ENCODE measurements at places on chromosomes 2 and 18.
A peak's percentile ranks its signal among the peaks of the same experiment; 100 is the strongest.

DNA sequence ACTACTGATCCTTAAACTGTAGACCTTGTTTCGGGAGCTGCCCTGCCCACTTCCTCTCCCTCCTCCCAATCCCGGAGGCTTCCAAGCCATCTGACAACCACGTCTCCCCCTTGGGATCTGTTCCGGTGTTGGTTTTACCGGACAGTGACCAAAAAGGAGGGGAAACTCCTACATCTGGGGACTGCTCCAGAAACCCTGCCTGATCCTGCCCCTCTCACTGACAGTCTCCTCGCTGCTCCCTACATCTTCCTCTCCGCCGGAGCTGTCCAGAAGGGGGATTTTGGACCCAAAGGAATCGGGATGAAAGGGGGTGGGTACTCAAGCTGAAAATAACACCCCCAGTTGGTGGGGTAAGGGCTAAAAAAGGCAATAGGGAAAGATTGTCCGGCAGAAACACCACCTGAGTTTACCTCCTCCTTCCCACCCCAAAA, 1.5 kb downstream of the INO80D start:
- peak; percentile 78 for DNase-seq

GRCh38 chr2:201242571-201243277, 17.6 kb upstream of the CASP8 start:
- no peak for DNase-seq

DNA sequence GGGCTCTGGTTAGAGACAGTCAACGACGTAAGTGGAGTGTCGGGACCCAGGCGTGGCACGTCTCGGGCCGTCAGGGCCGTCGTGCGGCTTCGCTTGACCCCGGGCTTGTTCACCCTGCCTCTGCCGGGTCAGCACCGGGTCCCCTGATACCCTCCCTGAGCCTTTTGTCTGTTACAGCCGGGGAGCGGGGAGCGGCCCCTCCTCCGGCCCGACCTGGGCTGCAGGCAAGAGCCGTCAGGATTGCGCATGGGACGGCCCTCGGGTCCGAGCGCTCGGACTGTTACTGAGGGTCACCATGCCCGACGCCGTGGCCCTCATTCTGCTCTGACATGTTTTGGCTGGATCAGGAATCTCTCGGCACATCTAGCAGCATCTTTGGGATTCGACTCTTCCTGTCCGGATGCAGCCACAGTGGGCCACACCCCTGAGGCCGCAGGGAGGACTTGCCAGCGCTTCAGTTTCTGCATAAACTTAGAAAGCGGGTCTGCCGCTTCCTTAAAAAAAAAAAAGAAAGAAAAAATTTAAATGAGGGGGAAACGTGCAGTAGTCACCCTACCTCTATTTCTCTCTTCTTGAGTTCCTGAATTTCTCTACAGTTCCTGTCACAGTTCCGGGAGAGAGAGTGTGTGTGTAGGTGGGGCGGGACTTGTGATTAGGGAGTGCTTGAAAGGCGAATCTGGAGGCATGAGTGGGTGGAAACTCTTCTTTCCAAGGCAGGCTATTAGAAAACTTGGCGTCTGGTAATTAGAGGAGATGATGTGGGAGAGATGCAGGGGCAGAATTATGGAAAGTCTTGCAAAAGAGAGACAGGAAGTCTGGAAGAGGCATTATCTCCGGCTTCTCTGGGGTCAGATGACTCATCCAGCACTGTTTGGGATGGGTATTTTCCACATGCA, 909 bp downstream of the TMEM87B start:
- peak; percentile 66 for DNase-seq

GRCh38 chr2:180456801-180457200, 449.7 kb upstream of the CWC22 start:
- no peak for DNase-seq

GRCh38 chr2:85318222-85319074, 9.3 kb downstream of the TGOLN2 start:
- DNase-seq: no peak

DNA sequence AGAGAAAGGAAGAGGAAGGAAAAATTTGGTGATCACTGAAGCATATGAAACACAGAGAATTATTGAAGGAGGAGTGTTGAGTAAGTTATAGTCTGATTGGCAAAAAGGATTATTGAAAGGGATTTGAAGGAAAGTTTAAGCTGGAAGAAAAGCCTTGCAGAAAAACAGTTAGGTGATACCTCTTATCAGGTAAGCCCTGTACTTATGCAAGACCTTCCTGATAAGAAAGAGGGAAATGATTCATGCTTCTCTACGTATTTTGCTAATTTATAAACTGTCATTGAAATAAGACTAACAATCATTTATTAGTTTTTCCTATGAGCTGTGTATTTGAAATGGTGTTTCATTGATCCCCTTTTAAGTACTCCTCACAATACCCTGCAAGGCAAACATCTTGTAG, 793.9 kb upstream of the NRXN1 start:
- DNase-seq: no peak

DNA sequence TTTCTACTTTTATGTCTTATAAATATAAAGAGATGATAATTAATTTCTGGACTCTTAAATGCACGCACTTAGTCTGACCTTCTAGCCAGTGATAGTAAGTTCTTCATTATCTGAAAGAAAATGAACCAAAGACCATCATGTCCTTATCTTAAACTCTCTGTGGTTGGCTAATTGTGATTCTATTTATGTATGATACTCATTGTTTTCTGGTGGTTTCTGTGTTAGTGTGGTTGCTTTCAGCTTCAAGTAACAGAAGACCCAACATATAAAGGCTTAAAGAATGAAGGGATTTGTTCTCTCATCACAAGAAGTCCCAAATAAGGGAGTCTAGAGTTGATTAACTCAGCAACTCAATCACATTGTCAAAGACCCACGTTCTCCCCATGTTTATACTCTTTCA, 225.2 kb upstream of the TANK start:
- no peak for DNase-seq

- DNase-seq: no peak
Measured at GRCh38 chr2:199543606-199544172, 86.0 kb upstream of the SATB2 start.

GRCh38 chr2:239382384-239382880, 18.4 kb downstream of the HDAC4 start:
- no peak for DNase-seq

- DNase-seq: no peak
Measured at GRCh38 chr2:1136846-1137245, 186.2 kb downstream of the SNTG2 start.

All from HTR-8/SVneo (cell line).